ENCODE measurements at places on chromosomes 4 and X.

DNA sequence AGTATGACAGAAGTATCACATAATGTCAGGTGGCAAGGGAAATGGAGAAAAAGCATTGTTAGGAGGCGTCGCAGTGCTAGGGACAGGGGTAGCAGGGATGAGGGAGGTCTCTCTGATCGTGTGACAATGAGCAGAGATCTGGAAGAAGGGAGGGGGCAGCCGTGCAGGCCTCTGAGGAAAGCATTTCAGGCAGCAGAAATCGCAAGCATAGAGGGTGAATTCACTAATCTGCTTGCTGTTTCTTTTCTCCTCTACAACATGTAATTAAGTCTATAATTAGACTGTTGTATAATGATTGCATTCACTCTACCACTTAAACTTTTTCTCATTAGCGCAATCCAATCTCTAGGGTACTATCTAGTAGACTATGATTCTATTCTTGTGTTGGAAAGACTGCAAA is 9.1 kb downstream of the CYP4V2 start:
- peaks cover 16% of the 10 kb centered on the region for H3K4me1 ChIP-seq
- no peak overlapping the region for H3K27ac ChIP-seq
- DNase-seq, result no peak
- H3K27me3 ChIP-seq, result no peaks in the 10 kb centered on the region

GRCh38 chr4:84503495-84504437 is 4.7 kb upstream of the NKX6-1 start:
- H3K4me3 ChIP-seq, result no peak overlapping the region
- peaks cover 74% of the 10 kb centered on the region for H3K27me3 ChIP-seq
- no peaks in the 10 kb centered on the region for H3K36me3 ChIP-seq
- peak; percentile 34 for DNase-seq

- no peak overlapping the region for H3K27ac ChIP-seq
- no peak overlapping the region for H3K4me3 ChIP-seq
- peaks cover 4% of the 10 kb centered on the region for H3K36me3 ChIP-seq
Measured at GRCh38 chr4:48491514-48492176, 1.6 kb downstream of the ZAR1 start.

GRCh38 chr4:36601864-36602495 is 320.6 kb downstream of the DTHD1 start:
- no peaks in the 10 kb centered on the region for H3K27me3 ChIP-seq
- DNase-seq, result no peak
- no peak overlapping the region for H3K27ac ChIP-seq
- H3K4me1 ChIP-seq, result no peaks in the 10 kb centered on the region

DNA sequence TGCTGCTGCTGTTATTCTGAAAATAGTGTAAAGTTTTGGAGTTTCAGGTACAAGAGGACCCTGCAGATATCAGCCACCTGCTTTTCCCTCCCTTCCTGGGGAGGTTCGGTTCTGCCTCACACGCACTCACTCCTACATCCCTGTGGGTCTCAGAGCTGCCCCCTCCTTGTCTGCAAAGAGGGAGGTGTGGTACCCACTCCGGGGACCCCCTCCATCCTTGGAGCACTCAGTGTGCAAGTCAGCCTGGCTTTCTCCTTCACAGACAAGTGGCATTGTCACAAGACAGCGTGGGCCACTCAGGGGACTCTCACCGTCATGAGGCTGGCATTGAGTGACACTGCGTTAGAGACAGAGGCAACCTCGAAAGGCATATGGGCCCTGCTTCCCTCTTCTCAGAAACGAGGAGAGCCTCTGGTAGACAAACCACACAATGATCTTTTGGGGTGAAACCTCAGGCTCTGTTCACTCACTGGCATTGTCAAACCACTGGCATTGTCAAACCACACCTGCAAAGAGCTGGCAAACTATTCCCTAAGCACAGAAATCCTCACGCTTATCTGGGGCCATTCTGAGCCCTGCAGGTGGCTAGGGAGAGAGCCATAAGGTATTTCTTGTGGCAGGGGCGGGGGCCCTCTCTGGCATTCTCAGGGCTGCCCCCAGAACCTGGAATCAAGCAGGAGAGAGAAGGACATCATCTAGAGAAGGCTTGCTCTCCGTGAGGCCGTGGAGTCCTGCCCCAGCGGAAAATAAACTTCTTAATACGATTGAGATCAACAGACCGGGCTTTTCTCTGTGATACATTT is 285.0 kb downstream of the SHOX start:
- no peaks in the 10 kb centered on the region for H3K27me3 ChIP-seq
- no peak overlapping the region for H3K4me3 ChIP-seq
- H3K4me1 ChIP-seq, result no peaks in the 10 kb centered on the region
- H3K36me3 ChIP-seq, result no peaks in the 10 kb centered on the region

- H3K27me3 ChIP-seq, result no peaks in the 10 kb centered on the region
- H3K4me3 ChIP-seq, result no peak overlapping the region
- H3K4me1 ChIP-seq, result no peaks in the 10 kb centered on the region
- no peaks in the 10 kb centered on the region for H3K36me3 ChIP-seq
- DNase-seq, result no peak
Measured at GRCh38 chr4:20393486-20394100, 141.9 kb downstream of the SLIT2 start.

DNA sequence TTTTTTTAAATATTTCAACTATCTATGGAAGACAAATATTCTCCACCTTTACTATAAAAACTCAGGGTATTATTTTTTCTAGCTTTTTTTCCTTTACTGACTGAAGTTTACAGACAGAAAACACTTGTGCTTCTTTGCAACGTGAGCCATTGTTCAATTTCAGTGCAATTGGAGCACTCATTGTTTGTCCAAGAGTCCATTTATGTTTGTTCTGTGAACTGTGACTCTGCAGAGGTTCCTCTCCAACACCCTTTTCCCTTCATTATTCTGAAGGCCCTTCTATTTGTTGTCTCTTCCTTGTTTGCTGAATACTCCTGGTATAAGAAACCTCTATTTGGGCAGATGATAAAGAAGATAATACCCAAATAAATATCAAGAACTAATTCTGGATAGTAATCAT is 37.4 kb downstream of the DAPP1 start:
- H3K36me3 ChIP-seq, result peaks cover 66% of the 10 kb centered on the region
- H3K27ac ChIP-seq, result no peak overlapping the region
- no peaks in the 10 kb centered on the region for H3K27me3 ChIP-seq
- DNase-seq, result no peak
- peaks cover 74% of the 10 kb centered on the region for H3K4me1 ChIP-seq

- H3K4me1 ChIP-seq, result no peaks in the 10 kb centered on the region
- no peak overlapping the region for H3K4me3 ChIP-seq
- peak; percentile 16 for DNase-seq
Measured at GRCh38 chrX:75038925-75039324, 113.7 kb upstream of the NEXMIF start.

DNA sequence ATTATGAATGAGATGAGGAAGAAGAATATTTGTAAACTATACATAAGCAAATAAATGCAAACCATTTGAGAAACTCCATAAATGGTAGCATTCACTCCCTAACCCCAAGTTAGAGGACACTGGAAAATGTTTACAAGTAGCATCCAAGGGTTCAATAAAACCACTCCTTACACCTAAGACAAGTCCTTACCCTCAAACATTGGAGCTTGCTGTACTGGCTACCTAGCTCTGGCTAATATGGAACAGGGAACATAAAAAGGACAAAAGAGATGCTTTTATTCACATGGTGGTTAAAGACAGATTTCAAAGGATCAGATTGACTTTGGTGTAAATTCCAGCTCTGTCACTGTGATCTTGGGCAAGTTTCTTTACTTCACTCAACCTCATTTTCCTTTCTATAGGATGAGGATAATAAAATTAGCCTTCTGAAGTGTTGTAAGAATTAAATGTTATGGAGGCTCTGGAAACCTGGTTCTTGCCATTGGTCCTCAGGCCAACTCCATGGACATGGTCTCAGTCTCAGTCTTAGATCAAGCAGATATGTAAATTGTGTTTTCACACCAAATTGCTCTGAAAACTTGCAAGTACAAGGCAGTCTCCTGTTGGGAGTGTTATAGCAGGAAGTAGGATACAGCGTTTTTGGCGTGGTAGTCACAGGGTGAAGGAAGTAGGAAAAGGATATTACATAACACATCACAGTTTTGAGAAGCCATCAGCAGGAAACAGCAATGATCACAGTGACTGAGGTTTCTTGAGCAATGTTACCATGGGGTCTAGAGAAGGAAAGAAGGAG is 3.3 kb downstream of the CXCL1 start:
- H3K27me3 ChIP-seq, result peaks cover 27% of the 10 kb centered on the region
- H3K4me1 ChIP-seq, result peaks cover 4% of the 10 kb centered on the region
- H3K4me3 ChIP-seq, result no peak overlapping the region
- H3K27ac ChIP-seq, result no peak overlapping the region

DNA sequence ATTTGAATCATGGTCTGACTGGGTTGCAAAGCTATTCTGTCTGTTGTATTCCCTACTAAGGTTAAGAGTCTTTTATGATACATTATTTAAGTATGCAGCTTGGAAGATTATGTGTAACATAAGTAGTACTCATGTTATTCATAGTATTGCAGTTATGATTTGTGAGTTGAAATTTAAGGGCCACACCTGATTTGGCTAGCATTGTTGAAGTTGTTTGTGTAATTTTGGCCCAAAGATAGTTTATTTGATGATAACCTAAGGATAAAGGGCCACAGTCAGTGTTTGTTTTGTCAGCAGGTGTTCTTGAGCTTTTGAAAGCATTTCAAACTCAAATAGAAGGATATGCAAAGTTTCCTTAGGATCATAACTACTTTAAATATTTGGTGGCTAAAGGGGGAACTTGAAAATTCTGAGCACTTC is 38.9 kb downstream of the NUDT9 start:
- no peak for DNase-seq
- H3K36me3 ChIP-seq, result peaks cover 14% of the 10 kb centered on the region
- peaks cover 4% of the 10 kb centered on the region for H3K4me1 ChIP-seq
- H3K27ac ChIP-seq, result no peak overlapping the region
- H3K27me3 ChIP-seq, result no peaks in the 10 kb centered on the region

GRCh38 chr4:32689518-32689917 is 1969.3 kb downstream of the PCDH7 start:
- H3K4me3 ChIP-seq, result no peak overlapping the region
- H3K27me3 ChIP-seq, result no peaks in the 10 kb centered on the region
- DNase-seq, result no peak
- no peak overlapping the region for H3K27ac ChIP-seq
- no peaks in the 10 kb centered on the region for H3K4me1 ChIP-seq

DNA sequence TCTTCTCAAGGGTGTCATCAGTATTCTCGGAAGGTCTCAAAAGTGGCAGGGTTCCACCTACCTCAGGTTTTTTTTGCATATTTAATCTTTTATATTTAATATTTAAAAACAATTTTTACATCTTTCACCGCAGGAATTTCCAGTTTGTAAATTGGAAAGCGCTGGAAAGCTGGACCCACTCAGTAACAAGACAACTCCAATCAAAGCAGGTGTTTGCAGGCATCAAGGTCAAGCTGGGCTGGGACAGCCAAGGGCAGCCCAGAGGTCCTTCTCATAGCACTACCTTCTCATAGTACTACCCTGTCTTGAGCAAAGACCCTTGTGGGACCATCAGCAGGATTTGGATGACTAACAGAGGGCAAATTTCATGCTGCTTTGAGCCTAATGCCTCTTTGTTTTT is 160.1 kb downstream of the TET2 start:
- DNase-seq, result no peak
- H3K36me3 ChIP-seq, result peaks cover 4% of the 10 kb centered on the region
- H3K4me3 ChIP-seq, result no peak overlapping the region
- H3K27ac ChIP-seq, result no peak overlapping the region

- H3K4me1 ChIP-seq, result peaks cover 7% of the 10 kb centered on the region
- no peak for DNase-seq
- H3K27me3 ChIP-seq, result peaks cover 22% of the 10 kb centered on the region
- no peak overlapping the region for H3K27ac ChIP-seq
Measured at GRCh38 chr4:114603497-114603896, 4.9 kb downstream of the UGT8 start.

DNA sequence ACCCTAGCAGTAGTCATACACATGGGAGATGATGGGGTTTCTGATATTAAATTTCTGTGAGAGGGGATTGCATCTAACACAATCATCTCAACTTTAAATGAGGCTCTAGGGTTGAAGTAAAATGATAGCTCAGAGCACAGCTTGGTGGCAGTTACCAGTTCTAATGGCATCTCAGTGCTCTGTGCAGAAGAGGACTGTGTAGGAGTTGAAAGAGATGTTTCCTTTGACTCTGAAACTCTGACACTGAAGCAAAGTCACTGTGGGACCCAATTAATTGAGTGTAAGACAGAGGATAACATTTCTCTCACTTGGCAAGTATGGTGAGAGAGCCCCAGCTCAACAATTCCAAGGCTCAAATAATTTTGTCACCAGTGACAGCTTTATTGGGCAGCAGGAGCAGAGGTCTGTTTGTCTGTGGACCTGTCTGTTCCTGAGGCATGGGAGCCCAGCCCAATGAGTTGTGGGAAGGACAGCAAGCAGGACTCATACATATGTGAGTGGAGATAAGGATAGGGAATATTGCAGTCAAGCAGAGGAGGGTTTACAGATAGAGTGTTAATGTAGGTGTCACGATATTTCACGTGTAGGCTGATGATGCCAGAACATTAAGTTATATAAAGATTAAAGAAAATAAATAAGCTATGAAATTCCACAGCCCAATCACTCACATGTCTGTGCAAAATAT is 76.7 kb upstream of the NAF1 start:
- DNase-seq, result no peak
- H3K4me3 ChIP-seq, result no peak overlapping the region
- peaks cover 5% of the 10 kb centered on the region for H3K27me3 ChIP-seq
- no peaks in the 10 kb centered on the region for H3K36me3 ChIP-seq
- no peak overlapping the region for H3K27ac ChIP-seq

- H3K27me3 ChIP-seq, result peaks cover 35% of the 10 kb centered on the region
- no peaks in the 10 kb centered on the region for H3K4me1 ChIP-seq
- no peak overlapping the region for H3K27ac ChIP-seq
Measured at GRCh38 chr4:154427149-154427548, 64.5 kb downstream of the DCHS2 start.

- no peaks in the 10 kb centered on the region for H3K27me3 ChIP-seq
- H3K27ac ChIP-seq, result no peak overlapping the region
- no peak for DNase-seq
Measured at GRCh38 chrX:148682206-148682605, 181.8 kb downstream of the AFF2 start.

DNA sequence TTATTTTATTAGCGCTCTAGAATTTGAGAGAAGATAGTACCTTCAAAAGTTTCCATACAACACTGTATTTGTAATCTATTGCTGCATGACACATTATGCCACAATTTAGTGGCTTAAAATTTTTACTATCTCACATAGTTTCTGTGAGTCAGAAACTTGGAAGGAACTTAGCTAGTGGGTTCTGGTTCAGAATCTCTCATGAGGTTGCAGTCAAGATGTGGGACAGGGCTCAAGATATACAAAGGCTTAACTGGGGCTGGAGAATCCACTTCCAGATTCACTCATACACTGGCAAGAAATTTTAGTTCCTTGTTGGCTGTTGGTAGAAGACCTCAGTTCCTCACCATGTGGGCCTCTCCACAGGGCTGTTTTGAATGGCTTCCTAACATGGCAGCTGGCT is 11.5 kb upstream of the C4orf54 start:
- DNase-seq, result no peak
- no peaks in the 10 kb centered on the region for H3K4me1 ChIP-seq
- no peak overlapping the region for H3K4me3 ChIP-seq

- H3K27me3 ChIP-seq, result no peaks in the 10 kb centered on the region
- no peak for DNase-seq
- H3K4me1 ChIP-seq, result no peaks in the 10 kb centered on the region
- no peak overlapping the region for H3K27ac ChIP-seq
Measured at GRCh38 chrX:33307911-33308354, 96.6 kb upstream of the DMD start.

DNA sequence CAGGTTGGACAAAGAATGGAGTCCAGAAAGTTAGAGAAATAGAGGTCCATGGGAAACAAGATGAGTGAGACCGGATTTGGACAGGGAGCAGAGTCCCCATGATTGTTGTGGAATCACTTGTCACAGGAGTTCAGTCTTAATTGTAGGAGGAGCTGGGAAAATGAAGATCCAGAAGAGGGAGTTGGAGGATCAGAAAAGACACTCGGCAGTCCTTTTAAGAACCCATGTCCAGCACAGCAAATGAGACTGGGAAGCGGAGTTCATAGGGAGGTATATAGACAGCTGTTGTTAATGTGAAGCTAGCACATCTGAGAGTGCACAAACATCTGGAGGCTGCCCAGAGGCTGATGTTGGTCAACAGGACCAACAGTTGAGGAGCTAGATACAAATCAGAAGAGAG is 111.4 kb upstream of the RXFP1 start:
- no peaks in the 10 kb centered on the region for H3K4me1 ChIP-seq

Measured in activated CD4-positive, alpha-beta T cell treated with anti-CD3 and anti-CD28 coated beads, Interleukin-2, amount 10 ng/mL, durations not matched to agents 7 days and 5 days (primary cell).